ENCODE measurements at places on chromosomes 5 and 9.

- H3K27ac ChIP-seq = no peak overlapping the region
- H3K27me3 ChIP-seq = no peaks in the 10 kb centered on the region
- H3K4me3 ChIP-seq = no peak overlapping the region
- no peak for DNase-seq
- H3K4me1 ChIP-seq = no peaks in the 10 kb centered on the region
Measured at GRCh38 chr9:88355166-88355565, 33.1 kb upstream of the SPIN1 start.

DNA sequence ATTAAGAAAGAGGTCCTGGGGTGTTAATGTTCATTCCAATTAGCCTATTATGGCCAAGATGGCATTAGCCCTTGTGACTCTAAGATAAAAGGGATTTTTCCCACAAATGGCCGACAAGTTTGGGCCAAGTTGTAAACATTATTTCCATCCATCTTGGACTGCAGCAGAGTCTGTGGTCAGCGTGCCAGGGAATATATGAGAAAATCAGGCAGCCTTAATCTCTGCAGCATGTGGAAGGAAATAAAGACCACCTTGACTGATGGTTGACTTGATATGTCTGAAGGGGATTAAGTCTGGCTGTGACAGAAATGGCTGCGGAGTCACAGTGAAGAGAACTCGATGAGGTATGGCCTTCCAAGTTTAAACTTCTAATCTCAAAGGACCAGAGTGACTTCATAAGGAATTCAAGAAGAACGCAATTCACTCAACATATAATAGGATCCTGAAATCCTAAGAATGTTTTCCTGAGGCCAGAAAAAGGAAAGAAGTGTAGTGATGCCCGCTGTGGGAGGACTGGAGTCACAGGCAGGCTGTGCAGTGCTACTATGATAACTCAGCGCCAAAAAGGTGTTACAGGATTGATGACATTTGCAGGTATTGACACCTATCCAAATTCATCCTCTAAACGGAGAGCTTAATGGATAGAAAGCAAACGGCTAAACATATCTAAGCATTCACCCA lies 287.1 kb downstream of the SEC61B start:
- DNase-seq = no peak
- no peaks in the 10 kb centered on the region for H3K27me3 ChIP-seq
- H3K4me1 ChIP-seq = no peaks in the 10 kb centered on the region
- no peak overlapping the region for H3K27ac ChIP-seq
- H3K4me3 ChIP-seq = no peak overlapping the region
- H3K36me3 ChIP-seq = no peaks in the 10 kb centered on the region

DNA sequence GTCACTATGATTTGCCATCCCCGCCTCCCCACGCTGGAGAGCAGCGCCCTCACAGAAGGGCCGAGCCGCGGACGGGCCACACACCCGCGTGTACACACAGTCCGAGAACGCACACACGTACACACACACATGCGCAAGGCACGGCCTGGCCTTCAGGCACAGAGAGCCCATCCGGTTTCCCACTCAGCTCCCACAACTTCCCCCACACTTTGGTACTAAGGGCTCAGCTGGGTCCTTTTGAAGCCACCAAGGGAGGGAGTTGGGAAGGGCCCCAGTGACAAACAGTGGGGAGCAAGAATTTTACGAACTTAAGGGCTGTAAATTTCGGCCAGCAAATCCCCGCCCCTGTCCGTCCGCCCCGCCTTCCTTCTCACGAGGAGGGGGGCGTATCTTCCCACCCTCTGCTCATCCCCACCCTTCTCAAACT lies 133.3 kb upstream of the HAND1 start:
- H3K27ac ChIP-seq = no peak overlapping the region
- H3K36me3 ChIP-seq = no peaks in the 10 kb centered on the region
- no peak for DNase-seq
- peaks cover 1% of the 10 kb centered on the region for H3K27me3 ChIP-seq
- no peak overlapping the region for H3K4me3 ChIP-seq

DNA sequence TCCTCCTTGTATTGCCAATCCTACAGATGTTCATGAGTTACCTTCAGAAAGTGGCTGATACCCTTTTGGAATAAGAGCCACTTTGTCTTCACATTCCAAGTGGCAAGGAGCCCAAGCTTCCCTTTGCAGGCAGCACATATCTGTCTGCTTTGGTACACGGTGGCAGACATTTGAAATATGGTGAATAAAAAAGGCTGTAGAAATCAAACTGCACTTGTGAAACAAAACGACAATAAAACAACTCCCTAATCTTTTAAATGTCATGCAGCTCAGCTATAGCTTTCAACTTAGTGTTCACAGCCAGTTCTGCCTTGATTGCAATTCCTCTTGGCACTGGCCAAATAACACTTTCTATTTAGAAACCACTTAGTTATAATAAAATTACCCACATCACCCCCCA lies 35.0 kb upstream of the DMAC1 start:
- no peak for DNase-seq
- H3K27me3 ChIP-seq = no peaks in the 10 kb centered on the region
- no peak overlapping the region for H3K27ac ChIP-seq
- no peak overlapping the region for H3K4me3 ChIP-seq
- no peaks in the 10 kb centered on the region for H3K4me1 ChIP-seq
- no peaks in the 10 kb centered on the region for H3K36me3 ChIP-seq

GRCh38 chr5:164256351-164256750 lies 750.9 kb downstream of the MAT2B start:
- no peaks in the 10 kb centered on the region for H3K36me3 ChIP-seq
- no peaks in the 10 kb centered on the region for H3K4me1 ChIP-seq
- H3K4me3 ChIP-seq = no peak overlapping the region
- H3K27me3 ChIP-seq = no peaks in the 10 kb centered on the region

DNA sequence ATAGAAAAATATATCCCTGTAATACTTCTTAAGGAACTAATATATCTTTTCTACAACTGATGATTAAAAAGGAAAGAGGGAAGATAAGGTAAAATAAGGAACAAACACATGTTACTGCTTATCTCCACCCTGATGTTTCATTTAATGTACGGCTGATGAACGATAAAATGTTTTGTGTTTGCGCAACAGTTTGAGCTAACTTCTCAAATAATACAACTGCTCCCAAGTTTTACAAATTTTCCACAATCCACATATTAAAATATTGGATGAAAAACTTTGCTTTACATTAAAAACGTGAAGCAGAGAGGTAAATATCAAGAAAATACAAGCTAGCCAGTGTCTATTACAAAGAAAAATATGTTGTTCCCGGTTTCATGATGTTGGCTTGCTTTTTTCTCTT lies 21.0 kb upstream of the CSNK1G3 start:
- H3K27ac ChIP-seq = no peak overlapping the region
- no peaks in the 10 kb centered on the region for H3K36me3 ChIP-seq
- no peak for DNase-seq
- H3K4me1 ChIP-seq = no peaks in the 10 kb centered on the region
- H3K27me3 ChIP-seq = no peaks in the 10 kb centered on the region
- no peak overlapping the region for H3K4me3 ChIP-seq

Measured in HepG2 (cell line).